ENCODE measurements at places on chromosomes 2 and 18.

DNA sequence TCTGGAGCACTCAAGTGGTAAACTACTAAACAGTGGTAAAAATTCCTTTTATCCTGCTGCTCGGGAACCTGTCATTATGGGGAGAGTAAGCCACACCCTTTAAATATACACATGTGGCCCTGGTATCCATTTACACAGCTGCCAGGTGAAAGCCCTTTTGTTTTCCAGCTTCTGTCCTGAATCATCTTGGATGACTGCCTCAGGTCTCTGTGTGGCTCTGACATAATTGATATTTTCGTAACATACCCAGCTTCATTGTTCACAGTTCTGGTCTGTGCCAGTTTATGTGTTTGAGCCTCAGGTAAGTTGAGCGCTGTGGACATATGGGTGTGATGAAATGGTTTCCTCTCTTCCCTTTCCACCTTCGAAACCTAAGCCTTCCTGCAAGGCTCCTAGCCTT, 15.7 kb upstream of the TTC39C start:
- DNase-seq = no peak

DNA sequence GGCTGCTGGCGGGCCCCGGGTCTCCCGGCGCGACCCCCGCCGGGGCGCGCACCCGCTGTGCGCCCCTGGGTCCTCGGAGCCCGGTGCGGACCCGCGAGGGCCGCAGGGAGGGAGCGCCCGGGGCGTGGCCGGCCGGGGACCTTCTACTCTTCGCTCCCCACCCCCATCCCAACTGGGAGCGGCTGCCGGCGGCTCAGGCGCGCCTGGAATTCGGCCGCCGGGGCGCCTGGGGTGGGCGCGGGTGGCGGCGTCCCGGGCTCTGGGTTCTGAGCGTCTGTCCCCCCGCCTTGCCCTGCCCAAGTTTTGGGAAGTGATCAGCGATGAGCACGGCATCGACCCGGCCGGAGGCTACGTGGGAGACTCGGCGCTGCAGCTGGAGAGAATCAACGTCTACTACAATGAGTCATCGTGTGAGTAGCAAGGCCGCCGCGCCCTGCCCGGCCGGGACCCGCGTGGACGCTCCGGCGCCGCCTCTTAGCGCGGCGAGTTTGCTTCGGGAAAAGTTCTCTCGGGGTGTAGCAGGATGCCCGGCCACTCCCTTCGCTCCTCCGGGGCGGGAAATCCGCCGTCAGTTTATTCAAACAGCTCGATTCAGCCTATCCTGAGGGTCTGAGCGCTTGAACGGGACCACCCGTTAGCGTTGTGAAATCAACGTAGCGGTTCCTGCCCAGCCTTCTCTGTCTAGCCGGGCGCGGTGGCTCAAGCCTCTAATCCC, 502 bp downstream of the TUBB6 start:
- no peak for DNase-seq

DNA sequence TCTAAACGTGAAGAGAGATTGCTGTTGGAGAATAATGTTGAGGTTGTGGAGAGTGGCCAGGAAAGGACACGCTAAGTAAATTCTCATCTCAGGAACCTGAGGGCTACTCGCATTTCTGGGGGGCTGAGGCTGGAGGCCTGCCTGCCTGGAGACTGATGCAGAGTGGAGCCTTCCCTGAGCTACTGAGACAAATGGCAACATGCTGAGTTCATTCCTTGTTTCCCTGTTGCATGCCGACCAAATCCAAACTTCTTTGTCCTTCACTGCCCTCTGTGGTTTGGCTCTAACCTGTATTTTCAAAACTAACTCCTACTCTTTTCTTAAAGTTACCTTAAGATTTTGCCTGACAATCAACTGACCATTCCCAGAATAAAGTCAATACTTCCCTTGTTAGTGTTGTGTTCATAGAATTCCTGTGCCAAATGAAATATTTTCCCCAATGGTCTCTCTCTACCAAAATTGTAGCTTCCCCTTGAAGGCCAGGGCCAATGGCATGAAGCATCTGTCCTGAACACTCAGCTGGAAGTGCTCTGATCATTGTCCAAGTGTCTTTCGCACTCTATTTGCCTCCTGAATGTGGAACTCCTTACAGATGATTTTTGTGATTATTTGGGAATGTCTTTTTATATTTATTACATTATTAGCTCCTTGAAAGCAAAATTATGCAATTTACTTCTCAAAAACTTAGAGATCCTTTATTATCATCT, 1085.6 kb downstream of the SOCS6 start:
- no peak for DNase-seq

- DNase-seq = no peak
These were observed 604 bp upstream of the SIX3 start for GRCh38 chr2:44940732-44941464.

DNA sequence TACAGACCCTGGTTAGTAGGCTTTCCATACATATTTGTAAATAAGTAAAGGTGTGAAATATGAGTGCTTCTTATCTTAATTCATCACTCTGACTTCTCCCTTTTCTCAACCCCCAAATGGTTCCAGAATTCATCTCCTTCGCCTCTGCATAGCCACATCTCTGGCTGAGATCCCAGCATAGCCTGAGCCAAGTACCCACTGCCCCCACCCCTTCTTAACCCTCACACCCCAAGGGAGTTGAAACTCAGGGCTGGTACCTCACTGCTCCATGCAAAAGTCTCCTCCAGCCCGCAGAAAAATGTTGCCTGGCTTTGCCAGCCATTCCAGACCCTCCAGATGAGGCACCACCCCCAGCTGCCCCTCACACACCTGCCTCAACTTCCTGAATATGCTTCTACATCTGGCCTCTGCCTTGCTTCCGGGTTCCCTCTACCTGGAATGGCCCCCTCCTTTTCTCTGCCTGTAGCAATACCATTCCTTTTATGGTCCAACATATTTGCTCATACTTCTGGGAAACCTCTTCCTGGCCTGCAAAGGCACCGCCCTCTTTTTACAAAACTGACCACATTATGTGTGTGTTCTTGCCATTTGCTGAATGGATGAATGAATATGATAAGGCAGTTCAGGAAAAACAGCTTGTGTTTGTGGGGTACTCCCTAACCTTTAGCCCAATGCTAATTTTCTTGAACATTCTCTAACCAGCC, 112.8 kb downstream of the CELF4 start:
- no peak for DNase-seq

GRCh38 chr2:44295633-44296359, 20.5 kb downstream of the SLC3A1 start:
- no peak for DNase-seq

DNA sequence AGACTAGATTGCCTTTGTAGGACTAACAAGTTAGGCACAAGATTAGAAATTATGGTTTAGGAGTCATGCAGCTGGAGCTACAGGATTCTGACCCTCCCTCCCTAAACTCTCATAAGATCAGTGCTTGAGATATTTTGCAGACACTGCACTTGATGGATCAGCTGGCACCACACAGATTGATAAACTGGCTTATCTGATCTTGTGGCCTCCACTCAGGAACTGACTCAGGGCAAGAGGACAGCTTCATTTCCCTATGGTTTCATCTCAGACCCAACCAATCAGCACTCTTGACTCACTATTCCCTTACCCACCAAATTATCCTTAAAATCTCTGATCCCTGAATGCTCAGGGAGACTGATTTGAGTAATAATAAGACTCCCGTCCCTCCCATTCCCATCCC, 152.3 kb downstream of the DIS3L2 start:
- no peak for DNase-seq

DNA sequence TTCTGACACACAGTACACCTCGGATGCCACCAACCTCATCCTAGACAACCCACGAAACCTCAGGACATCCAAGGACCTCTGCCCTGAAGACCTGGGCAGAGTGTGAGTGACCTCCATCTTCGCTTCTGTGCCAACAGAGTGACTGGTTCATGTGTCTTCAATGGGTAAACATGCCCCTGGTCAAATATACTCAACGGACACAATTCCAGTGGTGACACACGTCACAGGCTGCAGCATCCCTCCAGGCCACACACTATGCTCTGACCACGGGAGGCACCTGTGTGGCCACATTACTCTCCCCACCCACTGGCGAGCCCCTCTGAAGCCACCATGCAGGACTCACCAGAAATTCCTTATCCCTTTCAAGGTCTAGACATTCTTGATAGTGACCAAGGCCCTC, 85.2 kb downstream of the GALR1 start:
- no peak for DNase-seq

GRCh38 chr2:13676269-13676668, 956.2 kb upstream of the LRATD1 start:
- DNase-seq = no peak

DNA sequence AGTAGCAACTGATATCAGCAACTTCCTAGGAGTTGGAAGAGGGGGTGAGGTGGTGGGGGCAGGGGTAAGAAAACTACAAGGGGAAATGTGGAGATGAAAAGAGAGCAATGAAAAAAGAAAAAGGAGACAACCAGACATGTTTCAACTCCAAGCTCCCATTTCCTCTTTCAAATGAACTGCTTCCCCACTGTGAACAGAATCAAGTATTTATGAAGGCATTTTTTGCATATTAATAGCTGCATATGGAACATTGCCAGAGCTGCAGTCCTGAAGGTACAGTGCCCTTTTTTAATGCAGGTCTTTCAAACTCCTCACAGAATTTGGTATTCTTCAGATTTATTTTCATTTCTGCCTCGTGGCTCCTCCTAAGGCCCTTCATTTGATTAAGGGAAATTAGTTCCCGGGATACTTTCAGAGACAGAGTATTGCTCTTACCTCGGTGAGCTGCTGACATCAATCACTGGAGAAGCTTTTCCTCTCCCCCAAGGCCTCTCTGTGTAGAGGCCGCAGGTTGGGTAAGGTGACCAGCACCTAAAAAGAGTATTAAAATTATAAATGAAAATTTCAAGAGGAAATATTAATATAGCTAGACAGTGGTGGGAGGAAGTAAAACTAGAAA, 68.4 kb downstream of the KIAA2012 start:
- DNase-seq = no peak

DNA sequence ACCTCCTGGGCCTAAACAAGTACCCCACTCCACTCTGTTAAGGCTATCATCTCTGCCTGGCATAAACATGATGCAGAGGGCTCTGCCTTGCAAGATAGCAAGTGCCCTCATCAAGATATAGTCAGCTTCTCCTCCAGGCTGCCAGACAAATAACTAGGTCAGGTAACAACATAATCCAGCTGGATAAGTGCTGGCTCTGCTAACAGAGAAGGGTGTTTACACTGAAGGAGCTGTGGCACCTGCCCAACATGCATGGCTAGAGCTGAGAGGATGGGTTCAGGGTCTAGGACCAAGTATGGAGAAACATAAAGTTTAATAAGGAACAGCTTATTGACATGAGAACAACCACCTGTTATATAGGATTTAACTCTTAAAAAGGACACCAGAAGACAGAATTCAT, 42.8 kb downstream of the DLGAP1 start:
- no peak for DNase-seq

GRCh38 chr2:233165543-233165894, 86.0 kb upstream of the ATG16L1 start:
- DNase-seq = no peak

- no peak for DNase-seq
These were observed 1.1 kb downstream of the TMX3 start for GRCh38 chr18:68713796-68714195.

GRCh38 chr2:233919938-233920337, 2.8 kb downstream of the TRPM8 start:
- DNase-seq = no peak

- DNase-seq = no peak
These were observed 162.9 kb upstream of the SIX2 start for GRCh38 chr2:45172142-45172541.

GRCh38 chr18:57909620-57910019, 106.5 kb upstream of the ATP8B1 start:
- DNase-seq = no peak

- no peak for DNase-seq
These were observed 48.5 kb upstream of the EPC2 start for GRCh38 chr2:148596018-148596417.

- DNase-seq = no peak
These were observed 3.2 kb downstream of the LRRC30 start for GRCh38 chr18:7234091-7234490.

GRCh38 chr2:183079139-183079775, 710 bp downstream of the DUSP19 start:
- DNase-seq = no peak

DNA sequence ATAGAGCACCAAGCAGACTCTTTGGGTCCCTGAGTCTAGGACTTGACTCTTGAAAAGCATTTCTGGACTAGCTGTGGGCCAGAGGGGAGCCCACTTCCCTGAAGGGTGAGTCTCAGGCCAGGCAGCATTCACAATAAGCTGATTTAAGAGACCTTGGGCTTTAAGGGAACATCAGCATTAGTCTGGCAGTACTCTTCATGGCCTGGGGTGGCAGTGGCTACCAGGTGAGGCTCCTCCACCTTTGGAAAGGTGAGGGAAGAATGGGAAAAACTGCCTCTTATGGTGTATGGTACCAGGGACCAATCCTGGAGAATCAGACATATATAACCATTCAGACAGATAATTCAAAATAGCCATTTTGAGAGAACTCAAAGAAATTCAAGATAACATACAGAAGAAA, 599.9 kb upstream of the POU3F3 start:
- DNase-seq = no peak

DNA sequence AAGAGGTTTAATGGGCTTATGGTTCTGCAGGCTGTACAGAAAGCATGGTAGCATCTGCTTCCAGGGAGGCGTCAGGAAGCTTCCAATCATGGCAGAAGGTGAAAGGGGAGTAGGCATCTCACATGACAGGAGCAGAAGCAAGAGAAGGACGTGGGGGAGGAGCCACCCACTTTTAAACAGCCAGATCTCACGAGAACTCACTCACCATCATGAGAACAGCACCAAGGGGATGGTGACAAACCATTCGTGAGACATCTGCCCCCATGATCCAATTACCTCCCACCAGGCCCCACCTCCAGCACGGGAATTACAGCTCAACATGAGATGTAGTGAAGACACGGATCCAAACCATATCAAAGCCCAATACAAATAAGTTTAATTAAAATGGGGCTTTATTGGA, 113.8 kb downstream of the ATL2 start:
- DNase-seq = no peak

GRCh38 chr2:212177724-212178123, 360.9 kb downstream of the ERBB4 start:
- no peak for DNase-seq

DNA sequence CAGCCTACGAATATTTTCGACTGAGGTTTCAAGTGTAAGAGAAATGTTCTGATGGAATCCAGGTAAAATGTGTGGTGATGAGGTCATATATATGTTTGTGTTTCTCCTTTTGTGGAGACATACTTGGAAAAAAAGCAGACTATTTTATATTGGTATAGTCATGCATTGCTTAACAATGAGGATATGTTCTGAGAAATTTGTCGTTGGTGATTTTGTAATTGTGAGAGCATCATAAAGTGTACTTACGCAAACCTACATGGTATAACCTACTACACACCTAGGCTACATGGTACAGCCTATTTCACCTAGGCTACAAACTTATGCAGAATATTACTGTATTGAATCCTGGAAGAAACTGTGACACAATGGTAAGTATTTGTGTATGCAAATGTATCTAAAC, 1849.9 kb upstream of the CELF4 start:
- no peak for DNase-seq

GRCh38 chr2:47309472-47309951, 93.4 kb upstream of the MSH2 start:
- DNase-seq = no peak

Measured in urinary bladder (tissue), 4 donors.